ENCODE measurements at places on chromosomes 1 and 21.

GRCh38 chr1:72129869-72130268 is 152.5 kb downstream of the NEGR1 start:
- no peak for DNase-seq

GRCh38 chr1:185574139-185574875 is 159.9 kb upstream of the HMCN1 start:
- DNase-seq = no peak

GRCh38 chr1:30748098-30748698 is 9.4 kb downstream of the LAPTM5 start:
- no peak for DNase-seq

- no peak for DNase-seq
Observed at GRCh38 chr1:150970808-150971582, 3.6 kb downstream of the CERS2 start.

DNA sequence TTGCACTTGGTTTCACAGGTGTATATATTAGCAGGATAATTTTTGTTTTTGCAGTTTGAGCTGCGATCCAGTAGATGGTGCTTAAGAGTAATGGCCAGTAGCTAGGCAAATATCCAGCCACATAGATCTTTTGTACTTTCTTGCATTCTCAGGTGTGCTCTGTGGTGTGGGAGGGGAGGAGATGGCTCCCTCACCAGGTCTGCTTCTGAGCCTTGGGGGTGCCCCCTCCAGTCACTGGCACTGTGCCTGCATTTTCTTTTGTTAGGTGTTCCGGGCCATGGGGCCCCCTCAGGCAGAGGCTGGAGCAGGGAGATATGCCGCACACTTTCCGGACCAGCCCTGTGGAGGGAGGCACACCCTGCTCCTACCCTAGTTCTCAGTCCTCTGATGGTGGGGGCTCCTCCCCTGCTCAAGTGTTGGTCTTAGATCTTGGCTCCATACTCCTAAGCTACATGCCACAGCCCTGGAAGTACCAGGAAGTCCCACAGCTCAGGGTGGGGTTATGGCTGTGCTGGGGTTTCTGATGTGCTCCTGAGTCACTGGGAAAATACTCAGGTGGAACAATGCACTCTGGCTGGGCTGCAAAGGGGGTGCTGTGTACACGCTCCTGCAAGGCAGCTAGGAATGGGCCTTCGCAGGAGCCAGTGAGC is 197.6 kb upstream of the DMRTA2 start:
- DNase-seq = no peak

DNA sequence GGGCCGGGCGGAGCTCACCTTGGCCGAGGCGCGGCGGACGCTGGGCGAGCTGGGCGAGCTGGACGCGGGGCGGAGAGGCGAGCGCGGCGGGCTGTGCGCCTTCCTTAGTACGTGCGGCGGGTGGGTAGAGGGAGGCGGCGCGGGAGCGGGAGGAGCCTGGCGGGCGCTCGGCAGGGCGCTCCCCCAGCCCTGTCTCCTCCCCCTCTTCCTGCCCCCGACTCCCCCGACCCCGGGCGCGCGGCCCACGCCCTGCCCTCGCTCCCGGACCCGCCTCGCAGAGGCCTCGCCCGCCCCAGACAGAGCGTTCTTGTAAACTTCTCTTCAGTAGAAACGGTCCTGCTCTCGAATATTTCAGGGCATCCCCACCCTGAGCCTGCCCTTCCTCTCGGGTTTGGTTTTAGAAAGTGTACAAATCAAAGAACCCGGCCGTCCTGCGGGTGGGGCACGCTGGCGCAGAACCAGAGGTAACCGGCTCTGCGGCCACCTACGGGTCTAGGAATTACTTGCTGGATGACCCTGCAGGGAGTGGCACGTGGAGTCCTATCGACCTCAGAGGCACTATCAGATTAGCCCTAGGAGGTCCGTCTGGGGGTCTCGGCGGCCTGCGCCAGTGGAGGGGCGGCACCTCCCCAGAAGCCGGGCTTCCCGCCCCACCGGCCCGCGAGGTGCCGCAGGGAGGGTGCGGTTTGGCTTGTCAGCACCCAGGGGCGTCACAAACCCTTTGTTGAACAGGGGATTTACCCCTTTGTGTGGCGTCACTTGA is at the start of gene S100A10:
TSS of gene S100A10 (minus strand) at position 126 of the 763 bp plus-strand sequence. CDS start 7,629 bp downstream, outside the sequence.
- DNase-seq = peak; percentile 74

- DNase-seq = peak; percentile 57
Observed at GRCh38 chr1:36161641-36162531, 5.9 kb downstream of the MAP7D1 start.

DNA sequence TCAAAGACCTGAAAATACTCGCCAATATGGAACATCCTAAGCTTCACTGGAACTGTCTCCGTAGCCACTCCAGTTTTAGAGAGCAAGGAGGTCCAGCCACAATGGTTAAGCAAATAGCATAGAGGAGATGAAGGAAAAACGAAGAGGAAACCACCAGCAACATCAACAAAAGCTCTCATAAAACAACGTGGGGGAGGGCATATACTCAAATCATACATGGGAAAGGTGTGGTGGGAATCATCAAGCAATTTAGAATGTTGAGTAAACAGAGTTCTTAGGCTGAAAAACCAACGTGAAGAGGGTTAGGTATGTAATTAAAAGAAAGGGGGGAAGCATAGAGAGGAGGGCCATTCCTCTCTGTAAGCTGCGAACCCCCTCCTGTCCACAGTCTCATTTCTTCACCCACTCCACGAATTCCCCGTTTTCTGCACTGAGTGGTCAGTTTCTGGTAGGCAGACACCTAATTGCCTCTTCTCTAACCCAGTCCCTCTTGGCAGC is 1.0 kb downstream of the TMEM59 start:
- DNase-seq = no peak

DNA sequence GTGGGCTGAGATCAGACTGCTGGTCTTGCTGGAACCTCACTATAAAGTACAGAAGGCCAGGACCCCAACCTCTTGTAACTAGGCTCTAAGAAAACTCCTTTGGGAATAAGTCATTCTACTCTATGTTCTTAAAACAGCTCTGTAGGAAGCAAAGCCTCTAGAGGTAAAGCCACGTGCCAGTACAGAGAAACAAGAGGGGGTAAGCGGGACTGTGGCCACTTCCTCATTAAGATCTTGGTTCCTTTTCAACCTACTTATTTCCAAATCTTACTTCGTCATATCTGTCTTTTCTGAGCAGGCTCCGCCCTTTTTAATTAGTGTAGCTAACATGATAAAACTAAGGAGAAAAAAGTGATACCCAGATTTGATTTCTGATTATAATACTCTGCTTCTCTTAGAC is 3.8 kb downstream of the NCSTN start:
- DNase-seq = no peak

- DNase-seq = peak; percentile 19
Observed at GRCh38 chr1:19374083-19374801, 62.1 kb downstream of the SLC66A1 start.

DNA sequence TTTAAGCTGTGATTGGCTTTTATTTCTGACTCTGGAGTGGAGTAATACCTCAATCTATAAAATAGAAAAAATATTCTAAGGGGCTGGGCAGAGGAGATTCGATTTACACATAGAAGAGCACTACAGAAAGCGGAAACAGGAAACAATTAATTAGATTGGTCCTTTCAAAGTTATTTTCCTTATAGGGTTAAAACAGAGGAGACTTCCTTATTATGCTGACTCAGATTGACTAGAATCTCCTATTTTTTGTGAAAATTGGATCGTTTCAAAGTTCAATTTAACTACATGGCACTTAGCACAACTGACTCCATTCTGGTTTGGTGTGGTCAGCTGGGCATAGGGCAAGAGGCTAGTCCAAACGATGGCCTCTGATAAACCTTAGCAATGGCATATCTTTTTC is 48.3 kb upstream of the NCAM2 start:
- no peak for DNase-seq

DNA sequence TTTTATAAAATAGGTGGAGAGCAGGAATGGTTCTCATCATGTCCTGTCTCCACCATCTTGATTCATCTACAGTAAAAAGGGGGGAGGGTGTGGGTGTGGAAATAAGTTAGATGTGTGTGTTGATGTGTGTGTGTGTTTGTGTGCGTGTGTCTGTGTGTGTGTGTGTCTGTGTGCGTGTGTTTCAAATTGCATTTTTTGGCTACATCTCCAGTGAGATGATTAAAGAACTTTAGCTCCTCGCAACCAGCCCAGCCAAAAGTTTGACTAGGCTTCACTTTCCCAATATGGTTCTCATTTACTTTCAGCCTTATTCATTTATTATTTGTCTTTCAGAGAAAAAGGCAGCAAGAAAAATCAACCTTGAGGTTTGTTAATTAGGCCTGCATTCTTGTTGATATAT is 14.7 kb upstream of the HAO2 start:
- DNase-seq = no peak

DNA sequence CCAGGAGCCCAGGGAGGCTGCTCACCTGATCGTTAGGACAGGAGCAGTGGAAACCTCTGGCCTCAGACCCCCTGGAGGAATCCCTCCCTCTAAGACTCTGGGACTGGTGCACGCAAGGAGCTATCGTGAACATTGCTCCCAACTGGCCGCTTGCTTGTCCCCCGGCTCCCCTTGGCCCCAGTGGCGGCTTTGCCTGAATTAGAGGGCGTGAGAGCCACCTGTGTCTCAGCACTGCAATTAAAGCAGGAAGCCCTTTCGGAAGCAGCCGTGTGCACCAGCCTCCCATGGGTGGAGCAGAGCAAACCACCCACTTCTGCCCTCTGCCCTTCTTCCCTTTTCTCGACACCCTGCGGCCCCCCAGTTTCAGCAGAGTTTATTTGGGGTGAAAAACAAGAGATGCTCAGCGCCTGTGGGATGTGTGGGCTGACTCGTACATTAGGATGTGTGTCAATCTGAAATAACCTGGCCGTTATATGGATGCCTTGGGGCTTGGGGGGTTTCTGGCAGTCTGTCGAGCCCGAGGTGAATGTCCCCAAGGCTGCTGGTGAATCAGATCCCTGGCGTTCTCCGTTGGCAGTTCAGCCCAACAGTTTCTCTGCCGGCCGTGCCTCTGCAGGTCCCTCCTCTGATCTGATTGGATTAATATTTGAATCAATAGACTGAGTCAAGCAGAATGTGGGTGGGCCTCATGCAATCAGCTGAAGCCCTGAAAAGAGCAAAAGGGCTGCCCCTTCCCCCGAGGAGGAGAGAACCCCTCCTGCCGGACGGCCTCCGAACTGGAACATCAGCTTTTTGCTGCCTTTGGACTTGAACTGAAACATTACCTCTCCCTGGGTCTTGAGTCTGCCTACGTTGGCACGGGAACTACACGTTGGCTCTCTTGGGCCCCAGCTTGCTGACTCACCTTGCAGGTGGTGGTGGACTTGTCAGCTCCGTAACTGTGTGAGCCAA is 7.3 kb upstream of the UMODL1 start:
- peak; percentile 37 for DNase-seq

- no peak for DNase-seq
Observed at GRCh38 chr21:22136740-22137139, 1138.5 kb downstream of the NCAM2 start.

DNA sequence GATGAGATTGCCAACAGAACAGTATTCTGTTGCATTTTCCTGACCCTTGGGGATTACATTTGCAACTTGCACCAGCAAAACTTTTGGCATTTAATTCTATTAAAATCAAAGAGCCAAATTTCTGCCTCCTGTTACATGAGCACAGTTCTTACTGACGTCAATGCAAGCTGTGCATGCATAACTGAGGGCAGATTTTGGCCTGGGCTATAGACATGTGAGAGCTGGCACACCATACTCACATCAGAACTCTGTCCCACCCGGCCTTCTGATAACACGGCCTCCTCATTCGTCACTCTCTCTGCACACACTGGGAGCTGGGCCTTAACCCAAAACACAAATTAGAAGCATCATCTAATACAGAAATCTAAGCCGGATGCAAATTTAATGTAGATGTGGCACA is 31.5 kb downstream of the PAPPA2 start:
- DNase-seq = no peak

DNA sequence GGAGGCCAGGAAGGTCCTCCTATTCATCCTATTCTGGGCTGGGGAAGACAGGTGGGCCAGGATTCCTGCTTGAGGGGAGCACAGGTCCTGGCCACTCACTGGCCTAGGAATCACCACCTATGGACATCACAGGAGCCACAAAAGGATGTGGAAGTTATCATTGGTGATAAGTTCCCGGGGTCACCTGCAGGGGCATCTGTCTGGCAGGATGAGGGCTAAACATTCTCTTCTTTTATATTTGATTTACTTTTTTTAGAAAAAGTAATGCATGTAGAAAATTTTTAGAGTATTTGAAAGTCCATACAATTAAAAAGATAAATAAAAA is 33.2 kb upstream of the KIAA0040 start:
- DNase-seq = no peak

DNA sequence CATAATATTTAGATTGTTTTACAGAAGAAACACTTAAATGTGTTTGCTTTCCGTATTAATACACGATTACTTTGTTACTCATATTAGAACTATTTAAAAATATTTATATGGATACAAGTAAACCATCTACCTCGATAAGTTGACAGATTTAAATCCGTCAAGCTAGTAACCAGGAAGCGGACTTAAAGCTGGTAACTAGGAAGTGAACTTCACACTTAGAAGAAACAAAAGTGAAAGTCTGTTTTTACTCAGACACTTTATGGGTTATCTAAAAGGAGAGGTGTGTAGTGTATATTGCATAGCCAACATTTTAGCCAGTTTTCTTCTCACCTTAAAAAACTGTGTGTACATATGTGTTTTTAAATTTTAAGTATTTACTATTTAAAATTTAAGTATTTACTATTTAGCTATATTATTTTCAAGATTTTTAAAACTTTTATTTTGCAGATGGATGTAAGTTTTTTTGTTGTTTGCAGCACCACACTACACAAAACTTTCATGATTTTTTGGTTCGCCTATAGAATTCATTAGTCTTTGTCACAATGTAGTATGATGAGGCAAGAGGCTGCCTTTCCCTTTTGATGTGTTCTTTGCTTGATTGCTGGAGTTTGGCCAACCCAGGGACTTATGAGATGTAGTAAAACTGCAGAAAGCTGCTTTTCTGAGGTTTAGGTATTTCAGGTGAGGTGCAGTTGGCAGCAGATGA is 2.7 kb downstream of the USP25 start:
- DNase-seq = no peak

- DNase-seq = no peak
Observed at GRCh38 chr1:161080441-161081405, 8.6 kb downstream of the NECTIN4 start.

GRCh38 chr1:20730690-20731056 is 1.8 kb downstream of the SH2D5 start:
- no peak for DNase-seq

GRCh38 chr1:166811691-166812090 is 27.6 kb upstream of the POGK start:
- DNase-seq = no peak

DNA sequence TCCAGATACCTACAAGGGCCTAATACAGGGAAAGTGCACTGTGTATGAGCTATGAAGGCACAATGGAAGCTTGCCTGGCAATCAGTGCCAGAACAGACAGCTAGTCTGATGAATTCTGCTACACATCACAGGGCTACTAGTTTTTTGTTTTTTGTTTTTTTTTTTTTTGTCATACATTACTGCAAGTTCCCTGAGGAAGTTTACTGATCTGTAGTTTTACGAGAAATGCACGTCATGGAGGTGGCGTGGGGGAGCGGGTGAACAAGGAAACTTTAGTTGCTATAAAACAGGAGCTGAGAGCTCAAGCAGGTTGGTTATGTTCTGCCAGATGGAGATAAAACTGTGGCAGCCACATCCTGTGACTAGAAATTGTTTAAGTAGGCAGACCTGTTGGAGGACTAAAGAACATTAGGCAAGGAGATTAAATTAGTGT is 17.7 kb downstream of the PTPRC start:
- peak; percentile 89 for DNase-seq

GRCh38 chr1:167701510-167701909 is 20.3 kb upstream of the MPZL1 start:
- no peak for DNase-seq

- no peak for DNase-seq
Observed at GRCh38 chr1:53552146-53552861, 93.1 kb downstream of the DMRTB1 start.

GRCh38 chr1:228071839-228072657 is 10.5 kb upstream of the ARF1 start:
- no peak for DNase-seq
